ENCODE measurements at places on chromosomes 5 and 9. TPM values are rescaled to one million over a fixed set of nuclear protein-coding genes. Genes with fewer than 3 reads are reported as not detected.

Gene GPX3
- total RNA-seq, result 12.1 TPM

Gene RAI14
- total RNA-seq, result 79.4 TPM

Gene WWC1
- 100 TPM for total RNA-seq

Gene PCDHB14
- 0.13 TPM for total RNA-seq

Gene TRIM7
- 46.1 TPM for total RNA-seq

Gene SCGB3A1
- not detected for total RNA-seq

Gene PROP1
- total RNA-seq, result not detected

Gene ZBTB26
- 2.3 TPM for total RNA-seq

Gene PCDHB6
- total RNA-seq, result 0.78 TPM
